ENCODE measurements at places on chromosomes 2 and 18.

DNA sequence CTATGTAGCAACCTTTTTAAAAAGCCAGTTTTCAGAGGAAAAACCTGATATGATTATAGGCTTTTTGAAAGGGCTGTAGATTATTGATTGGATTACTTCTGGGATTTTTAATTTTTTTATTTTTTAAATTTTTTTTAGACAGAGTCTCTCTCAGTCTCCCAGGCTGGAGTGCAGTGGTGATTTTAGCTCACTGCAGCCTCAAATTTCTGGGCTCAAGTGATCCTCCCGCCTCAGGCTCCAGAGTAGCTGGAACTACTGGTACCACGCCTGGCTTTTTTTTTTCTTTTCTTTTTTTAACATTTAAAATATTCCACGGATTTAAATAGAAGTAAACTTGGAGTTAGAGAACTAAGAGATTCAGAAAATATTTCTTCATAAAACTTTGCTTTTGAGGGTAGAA, 1.2 kb downstream of the MRPL19 start:
- DNase-seq: no peak

DNA sequence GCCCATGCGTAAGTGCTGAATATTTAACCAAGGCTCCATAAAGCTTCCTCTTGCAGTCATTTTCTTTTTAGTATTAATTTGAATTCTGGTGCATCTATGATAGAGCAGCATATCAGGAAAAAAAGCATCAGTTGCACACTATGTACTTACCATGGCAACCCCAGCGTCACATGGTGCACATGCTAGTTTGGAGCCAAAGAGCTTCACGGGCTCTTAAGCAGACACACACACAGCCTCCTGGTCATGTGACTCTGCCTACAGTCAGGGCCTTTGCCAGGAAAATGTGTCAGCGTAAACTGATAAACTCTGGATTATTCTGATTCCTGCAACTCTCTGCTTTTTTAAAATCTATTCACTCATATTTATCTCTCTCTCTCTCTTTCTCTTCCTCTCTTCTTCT, 30.2 kb downstream of the NYAP2 start:
- no peak for DNase-seq

- no peak for DNase-seq
Measured at GRCh38 chr18:24937639-24938275, 414.2 kb downstream of the ZNF521 start.

DNA sequence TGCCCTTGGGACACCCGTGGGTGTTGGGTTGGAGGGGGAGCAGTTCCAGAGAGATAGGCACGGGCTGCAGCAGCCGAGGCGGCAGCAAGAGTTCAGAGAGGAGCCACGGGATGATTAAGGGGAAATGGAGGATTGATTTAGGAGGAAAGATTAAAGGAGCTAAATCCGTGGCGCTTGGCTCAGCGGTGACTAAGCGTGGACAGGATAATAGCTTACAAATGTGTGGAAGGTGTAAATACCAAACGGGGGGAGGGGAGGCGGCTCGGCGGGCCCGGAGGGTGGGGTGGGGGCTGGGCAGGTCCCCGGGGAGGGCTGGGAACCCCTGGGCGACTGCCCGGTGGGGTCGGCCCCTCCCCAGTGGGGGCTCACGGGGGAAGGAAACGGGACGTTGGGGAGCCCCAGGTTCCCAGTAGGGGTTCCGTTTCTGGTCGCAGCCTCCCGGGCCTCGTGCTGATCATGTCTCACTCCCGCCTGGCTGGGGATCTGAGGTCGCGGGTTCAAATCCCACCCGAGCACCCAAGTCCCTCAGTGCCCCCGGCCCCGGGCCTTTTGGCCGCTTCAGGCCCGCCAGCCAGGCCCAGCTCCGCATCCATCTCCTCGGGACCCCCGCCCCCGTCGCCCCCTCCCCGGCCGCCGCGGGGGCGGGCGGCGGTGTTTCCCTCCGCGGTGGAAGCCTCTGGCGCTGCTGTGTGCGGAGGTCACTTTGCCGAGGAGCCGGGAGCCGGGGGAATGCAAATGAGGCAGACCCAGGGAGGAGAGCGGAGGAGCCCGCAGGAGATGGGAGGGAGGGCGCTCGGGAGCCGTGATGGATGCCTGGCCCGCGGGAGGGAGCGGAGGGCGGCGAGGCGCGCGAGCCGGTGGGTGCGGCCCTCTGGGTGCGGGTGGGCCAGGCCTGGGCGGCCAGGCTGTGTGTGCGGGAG, 8.1 kb downstream of the ASIC4 start:
- peak; percentile 48 for DNase-seq

DNA sequence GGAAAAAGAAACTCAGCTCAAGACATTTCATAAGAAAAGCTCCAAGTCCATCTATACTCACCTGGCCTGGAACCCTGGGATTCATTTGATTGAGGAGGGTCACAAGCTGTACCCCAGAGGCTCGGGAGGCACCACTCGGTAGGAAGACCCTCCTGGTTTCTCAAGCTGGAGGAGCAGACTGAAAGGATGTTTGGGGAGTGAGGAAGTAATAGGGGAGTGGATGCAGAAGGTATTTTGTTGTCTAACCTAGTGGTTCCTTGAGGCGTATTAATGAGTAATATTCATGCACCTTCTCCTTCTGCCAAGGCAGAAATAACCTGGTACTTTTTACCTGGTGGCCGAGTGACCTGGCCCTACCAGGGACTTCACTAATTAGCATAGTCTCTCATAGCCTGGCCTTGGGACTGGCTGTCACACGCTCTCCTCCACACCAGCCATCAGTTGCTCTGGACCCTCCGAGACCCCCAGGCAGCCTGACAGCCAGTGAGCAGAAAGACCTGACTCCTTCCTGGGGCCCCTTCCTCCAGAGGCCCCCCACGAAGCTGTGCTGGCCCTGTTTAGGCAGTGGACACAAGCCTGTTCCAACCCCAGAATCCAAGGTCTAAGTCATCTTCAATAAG, 161.4 kb downstream of the BCL2 start:
- DNase-seq: no peak

GRCh38 chr2:72830273-72830672, 4.4 kb upstream of the EXOC6B start:
- DNase-seq: no peak

- DNase-seq: no peak
Measured at GRCh38 chr2:238791354-238791753, 56.5 kb upstream of the TWIST2 start.

Data from NCI-H146 (cell line).